ENCODE measurements at places on chromosomes 2 and 18.

DNA sequence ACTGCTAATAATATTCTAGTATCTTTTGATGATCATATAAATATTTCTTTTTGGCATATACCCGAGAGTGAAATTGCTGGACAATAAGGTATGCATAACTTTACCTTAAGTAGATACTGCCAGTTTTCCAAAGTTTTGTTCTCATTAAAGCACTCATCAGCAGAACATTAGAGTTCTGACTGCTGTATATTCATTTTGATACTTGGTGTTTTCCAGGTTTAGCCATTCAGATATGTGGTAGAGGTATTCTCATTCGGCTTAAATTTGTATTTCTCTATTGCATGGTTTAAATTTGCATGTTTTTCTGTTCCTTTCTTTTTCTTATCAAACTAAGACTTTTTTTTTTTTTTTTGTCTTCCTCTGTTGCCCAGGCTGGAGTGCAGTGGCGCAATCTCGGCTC, 18.2 kb downstream of the CYBRD1 start:
- DNase-seq, result no peak

DNA sequence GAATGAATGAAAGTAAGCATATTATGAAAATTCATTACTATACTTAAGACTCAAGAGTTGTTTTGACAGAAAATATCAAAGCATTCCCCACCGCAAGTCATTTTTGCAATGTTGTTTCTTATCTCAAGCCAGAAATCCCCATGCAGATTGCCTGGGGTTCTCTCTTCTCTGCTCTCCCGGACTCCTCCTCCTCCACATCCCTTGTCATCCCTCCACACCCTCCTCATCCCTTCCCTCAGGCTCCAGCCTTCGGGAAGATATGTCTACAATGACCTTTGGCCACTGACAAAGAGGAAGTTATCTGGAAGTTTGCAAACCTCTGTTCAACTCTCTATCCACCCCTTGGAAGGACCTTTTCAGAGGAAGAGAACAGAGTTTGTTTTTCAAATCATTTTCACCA, 11.9 kb downstream of the TFCP2L1 start:
- no peak for DNase-seq

DNA sequence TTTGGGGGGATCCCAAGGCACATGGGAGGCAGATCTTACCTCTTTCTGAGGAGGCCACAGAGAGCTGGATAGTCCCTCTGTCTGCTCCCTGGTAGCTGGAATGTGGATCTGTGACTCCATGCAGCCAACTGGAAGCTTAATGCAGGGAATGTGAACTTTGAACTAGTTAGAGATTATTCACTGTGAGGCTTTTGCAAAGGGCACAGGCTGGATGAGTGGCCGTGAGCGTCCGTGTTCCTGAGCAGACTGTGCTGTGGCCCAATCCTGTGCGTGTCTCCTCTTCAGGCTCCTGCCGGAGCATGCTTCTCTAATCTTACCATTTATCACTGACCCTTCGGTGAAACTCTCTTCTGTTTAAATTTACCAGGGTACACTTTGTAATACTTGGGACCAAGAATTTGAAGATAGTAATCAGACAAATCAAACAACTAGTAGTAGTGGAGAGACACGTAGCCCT, 187.6 kb downstream of the PTPRM start:
- no peak for DNase-seq

DNA sequence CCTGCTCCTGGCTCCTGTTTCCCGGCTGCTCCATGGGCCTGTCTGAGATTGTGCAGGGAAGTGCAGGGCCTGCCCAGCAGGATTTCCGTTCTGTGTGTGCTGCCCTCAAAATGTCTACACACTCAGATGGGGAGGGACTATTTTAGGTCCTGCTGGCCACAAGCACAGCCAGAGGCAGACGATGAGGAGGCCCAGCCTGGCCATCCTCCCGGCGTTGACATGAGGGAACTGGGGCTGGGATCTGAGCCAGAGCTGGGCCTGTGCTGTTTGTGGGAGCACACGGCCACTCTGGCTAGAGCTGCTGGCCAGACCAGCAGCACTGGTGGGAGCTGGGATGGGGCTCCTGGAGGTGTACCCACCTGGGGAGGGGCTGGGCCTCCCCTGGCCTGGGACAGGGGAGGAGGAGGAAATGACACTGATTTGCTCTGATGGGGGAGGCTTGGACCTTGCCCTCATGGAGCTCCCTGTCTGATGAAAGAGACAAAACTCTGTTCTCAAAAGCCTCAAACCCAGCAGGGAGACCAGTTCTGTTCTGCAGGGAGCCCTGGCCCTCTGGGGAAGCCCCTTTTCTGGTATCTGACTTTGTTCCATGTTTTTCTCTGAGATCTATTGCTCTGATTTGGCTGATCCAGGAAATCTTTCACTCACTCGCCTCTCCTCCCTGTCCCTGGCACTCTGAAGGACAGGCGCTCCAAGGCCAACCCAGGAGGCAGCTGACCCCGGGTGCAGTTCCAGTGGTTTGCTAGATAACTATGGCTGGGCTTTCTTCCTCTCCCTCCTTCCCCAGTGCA, 161.8 kb downstream of the DYSF start:
- DNase-seq, result no peak

GRCh38 chr2:149733936-149734685, 146.5 kb upstream of the MMADHC start:
- DNase-seq, result no peak
